ENCODE measurements at places on chromosomes 5 and 9. TPM values are rescaled to one million over a fixed set of nuclear protein-coding genes. Genes with fewer than 3 reads are reported as not detected.

SLC1A1 gene
- 1.1 TPM for total RNA-seq

PRUNE2 gene
- total RNA-seq = not detected

PRKAA1 gene
- 29.3 TPM for total RNA-seq

AK8 gene
- total RNA-seq = 1.4 TPM

PCDH12 gene
- 0.02 TPM for total RNA-seq

ADAMTSL2 gene
- not detected for total RNA-seq

TYRP1 gene
- not detected for total RNA-seq

Data from A549 treated with CORT108297 at 1 μM for 4 hours (cell line).